ENCODE measurements at places on chromosomes 3 and 15.

GRCh38 chr15:95498961-95499360 lies 831.5 kb upstream of the NR2F2 start:
- DNase-seq: no peak

DNA sequence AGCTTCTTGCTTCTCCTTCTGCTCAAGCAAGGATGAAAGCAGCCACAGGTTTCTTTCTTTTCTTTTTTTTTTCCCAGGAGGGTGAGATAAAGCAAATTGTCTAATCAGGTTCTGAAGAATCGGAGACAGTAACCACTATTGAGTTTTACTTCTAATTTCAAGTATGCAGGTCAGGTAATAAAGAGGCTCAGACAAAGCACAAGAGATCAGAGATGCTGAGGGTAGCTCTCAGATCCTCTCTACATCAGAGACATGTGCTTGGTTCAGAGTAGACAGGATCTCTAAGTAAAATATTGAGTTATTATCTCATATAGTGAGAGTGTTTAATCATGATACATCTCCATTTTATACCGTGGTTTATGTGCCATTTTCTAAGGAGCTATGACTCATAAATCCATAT lies 168.5 kb downstream of the NFKBIZ start:
- no peak for DNase-seq

GRCh38 chr3:194003114-194004057 lies 132.6 kb upstream of the HES1 start:
- no peak for DNase-seq

GRCh38 chr3:142888099-142888480 lies 793 bp downstream of the PCOLCE2 start:
- no peak for DNase-seq

- no peak for DNase-seq
These were observed 59.9 kb downstream of the SEC22A start for GRCh38 chr3:123261666-123262065.

- no peak for DNase-seq
These were observed 53.6 kb downstream of the ABHD2 start for GRCh38 chr15:89141885-89142284.

- no peak for DNase-seq
These were observed 163.2 kb downstream of the STT3B start for GRCh38 chr3:31696009-31696297.

GRCh38 chr3:126873416-126873815 lies 109.5 kb upstream of the PLXNA1 start:
- no peak for DNase-seq

GRCh38 chr15:70701891-70702568 lies 61.3 kb downstream of the UACA start:
- no peak for DNase-seq

DNA sequence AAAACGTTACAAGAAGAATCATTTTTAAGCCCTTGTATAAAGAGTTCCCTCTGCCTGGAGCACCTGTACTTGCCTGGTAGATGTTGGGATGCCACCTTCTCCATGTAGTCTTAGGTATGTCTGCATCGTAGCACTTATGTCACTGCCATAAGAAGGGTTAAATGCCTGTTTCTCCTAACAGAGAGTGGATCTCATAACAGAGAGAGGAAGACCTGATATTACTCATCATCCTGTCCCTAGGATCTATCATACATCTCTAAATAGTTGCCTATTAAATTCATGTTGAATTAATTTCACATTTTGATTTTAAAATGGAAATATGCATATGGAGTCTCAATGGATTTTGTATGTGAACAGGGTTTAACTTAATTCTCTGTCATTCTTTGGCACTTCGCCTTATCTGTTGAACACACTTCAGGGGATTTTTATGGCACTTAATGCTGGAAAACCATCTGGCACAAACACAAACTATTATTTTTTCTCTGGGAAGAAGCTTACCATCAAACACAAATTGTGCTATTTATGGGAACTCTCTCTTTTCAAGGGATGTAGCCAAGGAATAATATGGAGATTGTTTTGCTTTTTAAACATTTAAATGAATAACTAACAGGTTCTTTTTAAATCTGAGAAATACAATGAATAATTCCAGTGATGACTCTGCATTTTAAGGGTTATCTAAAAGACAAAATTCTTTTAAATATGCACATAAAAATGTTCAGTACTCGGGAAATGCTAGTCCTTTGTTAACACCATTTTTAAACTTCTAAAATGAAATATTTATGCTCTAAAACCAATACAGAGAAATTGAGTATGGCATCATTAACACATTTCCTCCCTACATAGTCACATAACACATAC lies 230.7 kb downstream of the ZNF385D start:
- no peak for DNase-seq

- no peak for DNase-seq
These were observed 4.0 kb upstream of the GP9 start for GRCh38 chr3:129056451-129057173.

DNA sequence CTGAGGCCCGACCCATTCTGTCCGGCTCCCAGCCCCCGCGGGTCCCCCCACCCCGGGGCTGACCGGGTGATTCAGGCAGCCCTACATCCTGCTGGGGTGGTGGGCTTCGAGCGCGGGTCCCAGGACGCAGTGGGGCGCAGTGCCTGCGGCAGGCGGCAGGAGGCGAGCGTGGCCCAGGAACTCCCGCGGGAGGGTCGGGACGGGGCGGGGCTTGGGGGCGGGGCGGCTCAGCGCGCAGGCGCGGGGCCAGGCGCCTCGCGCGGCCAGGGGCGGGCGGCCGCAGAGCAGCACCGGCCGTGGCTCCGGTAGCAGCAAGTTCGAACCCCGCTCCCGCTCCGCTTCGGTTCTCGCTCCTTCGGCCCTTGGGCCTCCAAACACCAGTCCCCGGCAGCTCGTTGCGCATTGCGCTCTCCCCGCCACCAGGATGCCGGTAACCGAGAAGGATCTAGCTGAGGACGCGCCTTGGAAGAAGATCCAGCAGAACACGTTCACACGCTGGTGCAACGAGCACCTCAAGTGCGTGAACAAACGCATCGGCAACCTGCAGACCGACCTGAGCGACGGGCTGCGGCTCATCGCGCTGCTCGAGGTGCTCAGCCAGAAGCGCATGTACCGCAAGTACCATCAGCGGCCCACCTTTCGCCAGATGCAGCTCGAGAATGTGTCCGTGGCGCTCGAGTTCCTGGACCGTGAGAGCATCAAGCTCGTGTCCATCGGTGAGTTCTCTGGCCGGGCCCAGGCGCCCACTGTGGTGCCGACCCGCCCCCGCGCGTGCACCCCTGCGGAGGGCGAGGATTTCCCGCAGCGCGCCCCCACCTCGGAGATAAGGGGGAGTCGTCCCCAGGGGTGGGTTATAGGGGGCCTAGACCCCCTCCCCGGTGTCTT lies at the start of gene FLNB:
Gene FLNB, plus strand, starts transcription at position 282 of the 885 bp plus-strand sequence. Its CDS starts 143 bp downstream, at position 425.
- peak; percentile 70 for DNase-seq

DNA sequence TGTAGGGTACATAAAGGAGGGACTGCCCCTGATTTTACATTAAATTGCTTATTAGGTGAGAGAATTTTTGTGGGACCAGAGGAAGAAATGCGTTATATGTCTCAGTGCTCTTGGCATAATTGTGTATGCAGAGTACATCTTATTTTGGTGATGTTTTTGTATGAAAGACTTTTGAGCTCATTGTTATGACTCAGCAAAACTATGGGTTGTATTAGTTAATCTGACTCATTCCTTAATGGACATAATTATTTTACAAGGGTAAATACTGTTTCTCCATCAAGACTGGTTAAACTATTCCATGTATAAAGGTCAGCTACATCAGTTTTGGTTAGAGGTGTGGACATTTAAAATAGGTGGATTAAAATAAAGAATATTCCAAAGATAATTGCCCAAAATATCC lies 156.8 kb downstream of the ALCAM start:
- no peak for DNase-seq

- DNase-seq: no peak
These were observed 86.1 kb upstream of the PROK2 start for GRCh38 chr3:71870966-71871512.

DNA sequence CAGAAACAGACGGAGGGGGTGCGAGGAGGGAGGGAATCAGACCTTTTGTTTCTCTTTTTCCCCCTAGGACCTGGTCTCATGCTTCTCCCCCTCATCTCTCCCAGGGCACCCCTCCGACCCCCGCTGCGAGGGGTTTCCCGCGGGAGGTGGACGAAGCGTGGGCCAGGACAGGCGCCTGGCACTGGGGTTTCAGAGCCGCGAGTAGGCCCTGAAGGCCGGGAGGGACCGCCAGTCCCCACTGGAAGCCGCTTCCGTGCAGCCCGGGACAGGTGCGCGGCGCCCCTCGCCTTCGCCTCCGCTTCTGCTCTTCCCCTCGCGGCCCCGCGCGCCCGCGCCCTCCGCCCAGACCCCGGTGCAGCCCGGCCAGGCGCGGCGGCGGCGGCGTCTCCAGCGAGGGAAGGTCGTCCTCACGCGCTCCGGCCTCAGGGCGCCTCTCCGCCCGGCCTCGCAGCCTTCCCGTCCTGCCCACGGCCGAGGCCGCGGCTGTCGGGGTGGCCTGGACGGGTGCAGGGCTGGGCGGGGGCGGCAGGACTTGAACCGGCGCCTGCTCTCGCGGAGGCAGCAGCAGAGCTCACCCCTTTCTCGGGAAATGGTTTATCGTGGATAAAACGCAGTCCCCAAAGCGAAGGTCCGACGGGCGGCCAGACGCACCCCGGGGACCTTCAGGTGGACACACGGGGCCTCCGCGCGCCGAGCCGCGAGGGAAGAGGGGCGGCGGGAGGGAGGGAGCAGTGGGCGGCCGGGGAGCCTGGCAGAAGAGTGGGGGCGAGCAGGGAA lies 31.5 kb upstream of the ADAMTS17 start:
- no peak for DNase-seq

DNA sequence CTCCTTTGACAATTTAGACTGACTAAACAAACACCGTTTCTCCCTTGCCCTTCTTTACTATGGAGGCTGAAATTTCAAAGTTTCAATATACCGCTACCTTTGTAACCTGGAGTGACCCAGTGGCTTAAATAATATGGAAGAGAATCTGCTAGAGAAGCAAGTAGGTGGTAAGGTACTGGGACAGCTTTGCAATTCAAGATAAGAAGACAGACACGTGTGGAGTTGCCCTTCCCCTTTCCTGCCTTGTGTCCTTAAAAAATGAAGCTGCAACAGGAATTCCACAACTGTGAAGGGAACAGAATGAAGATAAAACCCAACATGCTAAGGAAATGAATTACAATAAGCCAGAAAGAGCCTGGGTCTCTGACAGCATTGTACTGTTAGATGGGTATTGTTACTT lies 26.4 kb downstream of the CBLB start:
- DNase-seq: no peak

- DNase-seq: no peak
These were observed 1.9 kb upstream of the FETUB start for GRCh38 chr3:186638259-186638658.

- DNase-seq: no peak
These were observed 11.3 kb downstream of the RAB8B start for GRCh38 chr15:63200464-63201249.

- no peak for DNase-seq
These were observed 3.3 kb downstream of the FAM43A start for GRCh38 chr3:194688946-194689345.

GRCh38 chr3:146884296-146884695 lies 279.1 kb upstream of the PLSCR5 start:
- no peak for DNase-seq

DNA sequence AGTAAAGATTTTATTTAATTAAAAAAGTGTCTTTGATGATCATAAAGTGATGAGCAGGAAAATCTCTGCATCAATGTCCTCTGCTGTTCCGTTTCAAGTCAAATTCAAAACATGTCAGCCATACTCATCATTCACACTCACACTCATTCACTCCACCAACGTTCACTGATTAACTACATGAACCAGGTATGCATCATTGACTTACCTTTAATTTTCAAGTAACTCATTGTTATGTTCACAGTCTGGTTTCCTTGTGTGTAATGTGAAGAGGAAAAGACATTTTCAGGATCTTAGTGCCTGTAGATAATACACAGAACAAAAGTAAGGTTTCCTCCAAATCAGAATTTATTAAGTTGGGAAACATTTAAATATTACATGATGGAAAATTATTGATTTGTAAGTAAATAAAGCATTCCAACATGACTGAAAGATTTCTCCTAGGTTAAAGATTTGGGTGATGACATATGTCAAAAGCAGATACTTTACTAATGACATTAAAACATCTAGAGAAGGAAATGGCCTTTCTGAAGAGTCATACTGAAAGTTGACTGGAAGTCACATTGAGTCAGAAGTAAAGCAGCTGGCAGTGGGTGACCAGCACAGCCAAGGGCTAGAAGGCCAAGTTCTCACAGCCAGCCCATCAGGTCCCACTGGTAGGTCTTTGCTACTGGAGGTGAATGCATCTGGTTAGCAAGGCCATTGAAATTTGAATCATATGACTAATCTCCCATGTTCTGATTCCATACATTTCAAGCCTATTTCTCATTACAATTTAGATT lies 251.9 kb downstream of the CDIN1 start:
- DNase-seq: no peak

DNA sequence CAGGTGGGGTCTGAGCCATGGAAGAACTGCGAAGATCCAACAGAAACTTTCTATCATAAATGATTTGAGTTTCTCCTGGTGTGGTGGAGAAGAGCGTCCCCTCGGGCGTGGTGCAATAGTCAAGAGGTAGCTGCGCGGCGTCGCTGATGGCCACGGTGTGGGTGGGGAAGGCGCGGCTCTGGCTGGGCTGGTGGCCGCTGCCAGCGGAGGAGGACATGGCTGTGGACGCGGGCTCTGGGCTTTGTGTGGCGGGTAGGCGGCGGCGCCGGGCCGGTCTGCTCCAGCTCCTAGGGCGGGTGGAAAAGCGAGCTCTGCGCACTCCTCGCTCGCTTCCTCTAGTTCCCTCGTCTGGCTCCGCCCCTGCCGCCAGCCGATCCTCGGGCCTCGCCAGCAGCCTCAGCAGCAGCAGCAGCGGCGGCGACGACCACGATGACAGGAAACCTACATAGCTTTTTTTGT lies 5.9 kb downstream of the STARD9 start:
- DNase-seq: peak; percentile 58

DNA sequence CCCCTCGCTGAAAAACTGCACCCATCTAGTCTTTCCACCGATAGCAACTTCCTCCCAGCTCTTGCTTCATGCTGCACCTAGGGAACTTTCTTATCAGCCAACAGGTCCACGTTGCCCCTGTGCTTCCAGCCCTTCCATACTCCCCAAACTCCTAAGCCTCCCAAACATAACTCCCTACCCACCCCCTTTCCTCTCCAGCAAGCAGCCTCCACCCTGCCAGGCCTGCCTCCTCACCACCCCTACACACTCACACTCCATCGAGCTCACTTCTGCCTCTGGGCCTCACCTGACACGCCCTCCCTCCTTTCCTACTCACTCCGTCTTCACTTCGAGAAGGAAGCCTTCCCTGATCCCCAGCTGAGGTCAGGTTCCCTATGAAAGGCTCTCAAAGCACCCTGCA lies 8.1 kb downstream of the INSYN1 start:
- no peak for DNase-seq

GRCh38 chr3:105429034-105429762 lies 62.5 kb downstream of the ALCAM start:
- DNase-seq: no peak

- no peak for DNase-seq
These were observed 7.5 kb downstream of the BMF start for GRCh38 chr15:40100947-40101905.

Data from activated T-cell treated with anti-CD3 and anti-CD28 coated beads for 4 hours (primary cell).